ENCODE measurements at places on chromosomes 11 and 22. TPM values are rescaled to one million over a fixed set of nuclear protein-coding genes. Genes with fewer than 3 reads are reported as not detected.

RASD2 gene
- 0.09 TPM for total RNA-seq

TMEM123 gene
- total RNA-seq: 194 TPM

MMP8 gene
- not detected for total RNA-seq

PRDM10 gene
- 15.7 TPM for total RNA-seq

CCDC87 gene
- total RNA-seq: 0.12 TPM

TOMM22 gene
- 94.9 TPM for total RNA-seq

FAM111B gene
- 42.7 TPM for total RNA-seq

DNA sequence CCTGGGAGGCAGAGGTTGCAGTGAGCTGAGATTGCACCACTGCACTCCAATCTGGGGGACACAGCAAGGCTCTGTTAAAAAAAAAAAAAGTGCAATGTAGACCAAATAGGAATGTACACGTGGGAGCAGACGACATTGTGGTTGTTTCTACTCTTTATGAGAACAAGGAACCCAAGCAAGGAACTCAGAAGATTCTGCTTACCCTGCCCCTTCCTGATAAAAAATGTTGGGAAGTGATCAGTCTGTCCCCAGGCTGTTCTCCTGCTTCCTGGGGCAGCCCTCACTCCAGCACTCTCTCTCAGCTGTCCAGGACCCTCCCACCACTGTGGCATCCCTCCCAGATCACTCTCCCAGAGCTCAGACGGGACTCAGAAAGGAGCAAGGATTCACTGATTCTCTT, 31.8 kb downstream of the SLCO2B1 start:
- H3K4me3 ChIP-seq: no peak overlapping the region
- no peak overlapping the region for H3K27ac ChIP-seq
- peaks cover 52% of the 10 kb centered on the region for H3K27me3 ChIP-seq
- peaks cover 13% of the 10 kb centered on the region for H3K4me1 ChIP-seq

DNA sequence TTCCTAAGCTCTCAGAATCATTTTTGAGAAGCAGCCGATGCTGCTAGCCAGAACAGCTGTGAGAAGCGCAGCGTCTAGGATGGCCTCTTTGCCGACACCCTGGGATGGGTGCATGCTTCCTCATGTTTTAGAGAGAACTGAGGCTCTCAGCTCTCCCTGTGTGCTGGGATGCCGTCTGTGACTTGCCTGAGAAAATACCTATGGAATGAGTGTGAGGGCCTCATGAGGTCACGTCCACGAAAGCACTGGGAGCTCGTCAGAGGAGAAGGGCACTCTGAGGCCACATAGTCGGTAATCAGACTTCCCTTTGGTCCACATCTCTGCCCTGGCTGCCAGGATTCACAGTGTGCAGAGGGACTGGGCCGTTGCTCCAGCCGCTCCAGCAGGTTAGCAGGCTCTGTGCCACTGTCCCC, 54.7 kb downstream of the MICAL3 start:
- H3K27me3 ChIP-seq: no peaks in the 10 kb centered on the region
- peaks cover 12% of the 10 kb centered on the region for H3K4me1 ChIP-seq
- peaks cover 2% of the 10 kb centered on the region for H3K36me3 ChIP-seq
- no peak for DNase-seq
- no peak overlapping the region for H3K27ac ChIP-seq

DNA sequence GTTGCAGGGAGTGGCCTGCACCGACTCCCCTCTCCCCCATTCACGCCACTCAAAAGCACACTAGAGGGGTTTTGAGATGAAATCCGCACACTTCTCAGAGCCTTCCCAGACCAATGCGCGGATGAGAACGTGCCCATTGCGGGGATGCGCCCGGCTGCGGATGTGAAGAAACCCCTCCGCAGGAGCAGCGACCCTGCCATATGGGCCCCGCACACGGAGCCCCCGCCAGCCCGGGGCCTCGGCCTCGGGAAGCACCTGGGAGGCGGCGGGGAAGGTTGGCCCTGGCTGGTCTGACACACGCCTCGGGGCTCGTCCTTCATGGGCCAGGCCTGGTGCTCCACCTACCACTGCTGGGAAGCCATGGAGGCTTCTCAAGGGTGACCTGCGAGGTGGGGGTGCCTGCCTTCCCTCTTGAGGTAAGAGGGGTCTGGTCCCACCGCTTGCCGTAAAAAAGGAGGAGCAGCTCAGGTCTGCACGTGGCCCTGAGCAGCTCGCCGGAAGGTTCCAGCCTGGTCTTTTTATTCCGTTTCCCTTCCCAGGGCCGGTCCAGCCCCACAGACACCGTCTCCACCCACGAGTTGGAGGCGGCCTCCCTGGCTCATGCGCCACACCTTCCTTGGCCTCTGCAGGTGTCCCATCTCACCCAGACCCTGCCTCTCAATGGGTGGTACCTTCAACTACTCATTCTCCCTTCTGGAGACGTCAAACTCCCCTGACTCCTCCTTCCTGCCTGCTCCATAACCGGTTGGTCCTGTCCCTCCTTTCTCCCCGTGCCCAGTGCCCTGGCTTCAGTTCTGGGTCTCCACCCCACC, 39.4 kb downstream of the TRMU start:
- H3K36me3 ChIP-seq: peaks cover 2% of the 10 kb centered on the region
- peaks cover 9% of the 10 kb centered on the region for H3K27me3 ChIP-seq
- DNase-seq: no peak
- H3K4me1 ChIP-seq: peaks cover 23% of the 10 kb centered on the region

DNA sequence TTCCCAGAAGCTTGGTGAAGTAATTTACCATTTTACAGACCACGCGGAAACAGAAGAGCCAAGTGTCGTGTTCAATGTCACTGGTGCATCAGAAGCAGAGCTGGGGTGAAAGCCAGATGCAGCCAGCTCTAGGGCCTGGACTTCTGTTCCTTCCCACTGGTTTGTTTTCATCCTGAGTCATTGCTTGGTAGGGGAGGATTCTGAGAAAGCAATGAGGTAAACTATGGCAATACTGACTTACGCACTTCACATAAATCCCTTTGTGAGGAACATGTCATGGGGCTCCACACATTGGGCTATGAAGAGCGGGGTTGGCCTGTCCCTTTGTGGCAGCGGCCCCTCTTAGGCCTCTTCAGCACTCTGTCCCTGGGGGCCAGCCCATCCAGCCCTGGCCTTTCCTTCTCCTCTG, 52.4 kb upstream of the RBFOX2 start:
- H3K4me1 ChIP-seq: peaks cover 18% of the 10 kb centered on the region
- DNase-seq: no peak
- H3K36me3 ChIP-seq: no peaks in the 10 kb centered on the region
- H3K4me3 ChIP-seq: no peak overlapping the region
- H3K27me3 ChIP-seq: peaks cover 10% of the 10 kb centered on the region
- no peak overlapping the region for H3K27ac ChIP-seq

- H3K27ac ChIP-seq: no peak overlapping the region
- DNase-seq: no peak
- H3K4me1 ChIP-seq: peaks cover 12% of the 10 kb centered on the region
- peaks cover 2% of the 10 kb centered on the region for H3K27me3 ChIP-seq
- H3K36me3 ChIP-seq: peaks cover 8% of the 10 kb centered on the region
Observed at GRCh38 chr22:36135306-36135980, 25.1 kb downstream of the APOL3 start.

- no peak overlapping the region for H3K27ac ChIP-seq
- no peak overlapping the region for H3K4me3 ChIP-seq
- no peaks in the 10 kb centered on the region for H3K27me3 ChIP-seq
- DNase-seq: peak; percentile 47
Observed at GRCh38 chr11:94129512-94130297, 1.1 kb downstream of the PANX1 start.

DNA sequence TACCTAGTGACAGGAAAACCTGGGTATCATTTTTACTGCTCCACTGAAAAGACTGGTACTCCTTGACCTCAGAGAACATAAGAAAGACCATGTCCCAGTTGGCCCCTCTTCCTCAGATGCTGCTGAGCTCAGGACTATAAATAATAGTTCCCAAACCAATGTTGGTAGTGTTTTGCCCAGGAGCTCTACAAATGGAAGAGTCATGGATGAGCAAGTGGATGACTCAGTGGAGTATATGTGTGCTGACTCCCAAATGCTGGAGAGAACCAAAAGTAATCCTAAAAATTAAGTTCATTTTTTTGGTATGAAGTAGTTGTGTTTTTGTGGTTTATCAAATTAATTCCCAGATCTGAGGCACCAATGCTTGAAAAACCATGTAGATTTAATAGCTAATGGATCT, 482.0 kb downstream of the KCNA4 start:
- H3K27me3 ChIP-seq: no peaks in the 10 kb centered on the region
- no peak overlapping the region for H3K27ac ChIP-seq
- no peaks in the 10 kb centered on the region for H3K36me3 ChIP-seq
- no peaks in the 10 kb centered on the region for H3K4me1 ChIP-seq
- no peak for DNase-seq

GRCh38 chr11:113248702-113249490, 65.5 kb upstream of the TTC12 start:
- H3K36me3 ChIP-seq: no peaks in the 10 kb centered on the region
- H3K4me1 ChIP-seq: peaks cover 7% of the 10 kb centered on the region
- no peak for DNase-seq
- no peak overlapping the region for H3K4me3 ChIP-seq
- H3K27ac ChIP-seq: no peak overlapping the region

- H3K27me3 ChIP-seq: no peaks in the 10 kb centered on the region
- H3K27ac ChIP-seq: no peak overlapping the region
- peaks cover 4% of the 10 kb centered on the region for H3K4me1 ChIP-seq
Observed at GRCh38 chr11:31492320-31492913, 17.0 kb downstream of the IMMP1L start.

Measured in activated CD8-positive, alpha-beta memory T cell treated with anti-CD3 and anti-CD28 coated beads, Interleukin-2, amount 10 ng/mL, durations not matched to agents 7 days and 5 days (primary cell).